ENCODE measurements at places on chromosomes 3 and 15. TPM values are rescaled to one million over a fixed set of nuclear protein-coding genes. Genes with fewer than 3 reads are reported as not detected.

DNA sequence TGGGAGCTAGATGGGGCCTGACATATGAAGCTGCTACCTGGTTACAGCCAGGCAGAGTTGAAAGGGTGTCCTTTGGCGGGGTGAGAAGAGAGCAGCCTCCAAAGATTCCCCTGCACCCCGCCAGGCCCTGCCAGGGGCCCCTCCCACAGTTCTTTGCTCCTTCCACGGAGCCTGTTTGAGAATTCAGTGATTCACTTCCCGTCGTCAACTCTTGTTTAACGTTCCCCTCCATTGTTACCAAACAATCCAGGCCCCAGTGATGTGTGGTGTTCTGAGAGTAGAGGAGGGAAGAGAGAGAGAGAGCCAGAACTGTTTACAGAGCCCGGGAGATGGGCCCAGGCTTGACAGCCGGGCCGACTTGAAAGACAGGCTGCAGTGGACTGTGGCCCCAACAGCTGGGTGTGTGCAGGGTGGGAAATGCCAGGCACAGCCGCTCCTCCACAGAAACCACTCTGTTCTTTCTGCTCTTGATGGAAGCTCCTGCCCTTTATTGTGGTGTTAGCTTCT lies 81.5 kb downstream of the SMAD3 start:
- DNase-seq: no peak
- peak overlapping the region; percentile 81 for H3K4me3 ChIP-seq
- H3K4me1 ChIP-seq: peaks cover 77% of the 10 kb centered on the region

DNA sequence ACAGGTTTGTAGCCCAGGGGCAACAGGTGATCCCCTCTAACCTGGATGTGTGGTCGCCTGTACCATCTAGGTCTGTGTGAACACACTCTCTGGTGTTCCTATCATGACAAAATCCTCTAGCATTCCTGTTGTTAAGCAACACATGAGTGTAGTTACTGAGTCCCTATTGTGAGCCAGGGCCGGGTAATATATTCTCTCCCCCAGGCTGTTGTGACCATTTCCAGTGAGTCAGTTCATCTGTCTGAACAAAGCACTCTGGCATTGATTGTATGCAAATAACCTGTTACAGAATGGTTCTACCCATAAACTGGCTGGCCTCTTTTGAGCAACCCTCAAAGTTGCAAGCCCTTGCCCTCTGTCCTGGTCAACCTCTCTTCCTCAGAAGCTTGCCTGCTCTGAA lies 2.6 kb upstream of the FLNB start:
- no peaks in the 10 kb centered on the region for H3K36me3 ChIP-seq
- H3K4me1 ChIP-seq: peaks cover 20% of the 10 kb centered on the region
- H3K27me3 ChIP-seq: no peaks in the 10 kb centered on the region
- peak overlapping the region; percentile 80 for H3K27ac ChIP-seq
- DNase-seq: no peak
- H3K4me3 ChIP-seq: peak overlapping the region; percentile 25

LARP6 gene
- 13.9 TPM for total RNA-seq

GRCh38 chr15:99604865-99605264 lies 39.1 kb downstream of the MEF2A start:
- peaks cover 11% of the 10 kb centered on the region for H3K4me1 ChIP-seq
- no peak overlapping the region for H3K4me3 ChIP-seq
- no peak overlapping the region for H3K27ac ChIP-seq
- H3K36me3 ChIP-seq: peaks cover 37% of the 10 kb centered on the region
- H3K27me3 ChIP-seq: no peaks in the 10 kb centered on the region
- no peak for DNase-seq

GRCh38 chr3:9180764-9181117 lies 68.7 kb downstream of the SRGAP3 start:
- no peak overlapping the region for H3K4me3 ChIP-seq
- DNase-seq: no peak
- no peak overlapping the region for H3K27ac ChIP-seq
- peaks cover 7% of the 10 kb centered on the region for H3K36me3 ChIP-seq
- H3K4me1 ChIP-seq: peaks cover 52% of the 10 kb centered on the region
- no peaks in the 10 kb centered on the region for H3K27me3 ChIP-seq
